ENCODE measurements at places on chromosomes 5 and 9.

- DNase-seq: no peak
These were observed 2.0 kb downstream of the LARP1 start for GRCh38 chr5:154756868-154757813.

- DNase-seq: no peak
These were observed 80.1 kb upstream of the SH3PXD2B start for GRCh38 chr5:172534229-172535107.

GRCh38 chr9:34898846-34899245 is 59.2 kb upstream of the PHF24 start:
- no peak for DNase-seq

DNA sequence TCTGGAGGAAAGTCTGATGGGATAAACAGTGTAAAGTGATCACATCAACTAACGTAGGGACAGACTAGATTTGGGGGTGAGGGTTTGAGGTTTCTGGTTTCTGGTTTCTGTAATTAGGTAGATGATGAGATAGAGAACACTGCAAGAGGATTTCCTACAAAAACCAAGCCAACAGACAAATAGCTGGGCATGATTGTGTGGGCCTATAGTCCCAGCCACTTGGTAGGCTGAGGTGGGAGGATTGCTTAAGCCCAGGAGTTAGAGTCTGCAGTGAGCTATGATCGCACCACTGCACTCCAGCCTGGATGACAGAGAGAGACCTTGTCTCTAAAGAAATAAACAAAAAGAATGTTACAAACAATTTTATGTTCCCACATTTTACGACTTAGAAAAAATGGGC is 34.4 kb upstream of the RNU6ATAC start:
- no peak for DNase-seq

DNA sequence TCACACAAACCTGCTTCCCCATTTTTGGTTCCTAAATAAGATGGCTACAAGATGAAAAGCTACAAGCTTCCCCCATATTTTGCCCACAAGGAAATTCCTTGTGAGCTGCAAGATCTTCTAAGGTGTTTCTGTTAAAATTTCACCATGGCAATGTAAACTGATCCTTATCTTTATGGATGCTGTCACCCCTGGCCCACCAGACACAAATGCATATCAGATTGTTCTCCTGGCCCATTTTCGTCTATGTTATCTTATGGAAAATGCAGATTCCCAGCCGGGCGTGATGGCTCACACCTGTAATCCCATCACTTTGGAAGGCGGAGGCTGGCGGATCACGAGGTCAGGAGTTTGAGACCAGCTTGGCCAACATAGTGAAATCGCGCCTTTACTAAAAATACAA is 65.1 kb upstream of the IL6ST start:
- no peak for DNase-seq

DNA sequence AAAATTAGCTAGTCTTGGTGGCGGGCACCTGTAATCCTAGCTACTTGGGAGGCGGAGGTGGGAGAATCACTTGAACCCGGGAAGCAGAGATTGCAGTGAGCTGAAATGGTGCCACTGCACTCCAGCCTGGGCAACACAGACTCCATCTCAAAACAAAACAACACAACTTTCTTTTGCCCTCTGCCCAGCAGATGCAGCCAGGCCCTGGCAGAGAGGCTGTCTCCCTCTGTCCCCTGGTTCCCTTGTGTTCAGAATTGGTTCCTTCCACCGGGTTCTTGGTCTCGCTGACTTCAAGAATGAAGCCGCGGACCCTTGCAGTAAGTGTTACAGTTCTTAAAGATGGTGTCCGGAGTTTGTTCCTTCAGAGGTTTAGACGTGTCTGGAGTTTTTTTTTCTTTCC is 30.2 kb upstream of the CEP72 start:
- no peak for DNase-seq

All from NCI-H526 treated with DMSO at 0.1 percent for 48 hours (cell line).